ENCODE measurements at places on chromosomes 6 and 20.

- no peak for DNase-seq
Measured at GRCh38 chr6:145139895-145140294, 595.4 kb downstream of the EPM2A start.

GRCh38 chr6:36319436-36319762, 17.3 kb downstream of the BNIP5 start:
- no peak for DNase-seq

GRCh38 chr6:144681334-144681733, 396.2 kb downstream of the UTRN start:
- DNase-seq, result no peak

- DNase-seq, result no peak
Measured at GRCh38 chr6:167407239-167408064, 82.6 kb downstream of the TTLL2 start.

- no peak for DNase-seq
Measured at GRCh38 chr6:38498805-38499445, 140.8 kb downstream of the BTBD9 start.

- peak; percentile 39 for DNase-seq
Measured at GRCh38 chr6:41706876-41707564, 28.4 kb downstream of the TFEB start.

GRCh38 chr6:99434702-99435530, 9.8 kb upstream of the PNISR start:
- no peak for DNase-seq

DNA sequence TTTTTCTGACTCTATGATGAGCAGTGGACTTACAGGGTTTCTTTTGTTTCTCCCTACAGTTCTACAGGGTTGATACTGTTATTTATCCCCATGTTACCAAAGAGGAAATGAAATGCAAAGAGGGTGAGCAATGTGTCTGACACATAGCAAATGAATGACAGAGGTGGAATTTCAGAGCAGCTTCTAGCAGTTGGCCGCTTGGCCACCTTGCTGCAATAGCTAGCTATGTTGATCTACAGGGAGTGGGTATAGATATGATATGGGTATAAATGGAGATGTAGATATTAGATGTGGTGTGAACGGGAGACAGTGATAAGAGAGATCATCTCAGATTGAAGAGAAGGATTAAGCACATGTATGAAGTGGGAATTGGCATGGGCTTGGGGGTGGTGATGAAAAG, 10.9 kb upstream of the SLC22A3 start:
- DNase-seq, result no peak

DNA sequence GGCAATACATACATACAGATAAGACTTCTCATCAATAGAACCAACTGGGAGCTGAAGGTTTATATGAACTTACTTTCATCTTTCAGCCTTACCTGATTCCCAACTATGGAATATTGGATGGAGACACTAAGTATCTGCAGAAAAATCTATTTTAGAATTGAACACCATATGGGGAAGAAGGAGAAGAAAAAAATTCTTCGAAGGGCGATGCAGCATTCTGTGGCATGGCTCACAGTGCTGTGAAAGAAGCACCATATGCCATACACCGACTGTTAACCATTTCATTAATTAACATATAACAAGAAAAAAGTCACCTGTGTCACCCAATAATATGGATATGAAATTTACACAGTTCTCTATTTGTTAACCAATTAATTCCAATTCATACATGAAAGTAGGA, 1374.4 kb upstream of the MAP3K7 start:
- DNase-seq, result no peak

- DNase-seq, result no peak
Measured at GRCh38 chr6:14082771-14083170, 34.8 kb upstream of the CD83 start.

DNA sequence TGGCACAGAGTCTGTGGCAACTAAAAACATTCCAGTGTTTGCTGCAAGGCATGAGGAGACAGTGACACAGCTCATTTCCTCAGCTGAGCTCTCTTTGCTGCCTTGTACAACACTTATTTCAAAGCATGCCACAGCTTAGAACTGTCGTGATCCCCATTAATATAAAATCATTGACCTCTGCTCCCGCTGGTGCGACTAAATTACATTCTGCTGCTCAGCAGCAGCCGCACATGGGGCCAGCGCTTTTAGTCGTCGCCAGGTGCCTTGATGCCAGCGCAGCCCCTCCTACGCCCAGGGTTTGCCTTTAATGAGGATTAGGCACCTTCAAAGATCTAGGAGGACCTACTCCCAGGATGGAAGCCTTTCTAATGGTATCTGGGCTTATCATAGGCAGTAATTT, 717.9 kb upstream of the POU3F2 start:
- no peak for DNase-seq

- DNase-seq, result no peak
Measured at GRCh38 chr6:151118461-151119123, 121.2 kb upstream of the AKAP12 start.

- DNase-seq, result no peak
Measured at GRCh38 chr20:25276533-25277050, 28.7 kb downstream of the PYGB start.

- DNase-seq, result no peak
Measured at GRCh38 chr6:137320271-137320670, 101.1 kb upstream of the IFNGR1 start.

- DNase-seq, result no peak
Measured at GRCh38 chr20:11231742-11232648, 558.2 kb upstream of the JAG1 start.

- no peak for DNase-seq
Measured at GRCh38 chr6:12371641-12372146, 81.5 kb downstream of the EDN1 start.

- DNase-seq, result no peak
Measured at GRCh38 chr20:20608041-20608440, 104.4 kb downstream of the RALGAPA2 start.

DNA sequence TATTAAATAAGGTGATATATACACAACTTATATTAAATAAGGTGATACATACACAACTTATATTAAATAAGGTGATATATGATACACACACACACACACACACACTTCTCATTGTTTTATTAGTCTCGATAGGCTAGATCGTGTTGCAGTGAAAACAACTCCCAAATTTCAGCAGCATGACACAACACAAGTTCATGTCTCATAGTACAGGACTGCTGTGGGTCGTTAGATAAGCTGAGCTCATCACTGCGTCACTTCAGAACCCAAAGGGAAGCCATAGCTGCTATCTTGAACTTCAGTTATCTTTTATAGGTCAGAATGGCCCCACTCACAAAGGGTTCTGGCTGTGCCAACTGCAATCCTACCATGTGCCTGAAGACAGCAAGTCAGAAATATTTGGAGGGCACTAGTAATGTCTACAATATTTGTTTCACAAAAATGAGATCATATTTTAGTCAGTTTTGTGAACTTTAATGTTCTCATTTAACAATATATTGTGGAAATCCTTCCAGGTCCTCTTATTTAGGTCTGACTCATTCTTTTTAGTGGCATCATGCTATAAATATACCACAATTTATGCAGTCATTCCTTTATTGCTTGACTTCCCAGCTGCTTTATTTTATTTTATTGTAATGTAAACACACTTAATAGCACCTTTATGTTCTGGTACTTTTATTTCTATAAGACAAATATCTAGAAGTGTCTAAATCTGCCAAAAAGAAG, 290.2 kb downstream of the PHACTR1 start:
- no peak for DNase-seq

DNA sequence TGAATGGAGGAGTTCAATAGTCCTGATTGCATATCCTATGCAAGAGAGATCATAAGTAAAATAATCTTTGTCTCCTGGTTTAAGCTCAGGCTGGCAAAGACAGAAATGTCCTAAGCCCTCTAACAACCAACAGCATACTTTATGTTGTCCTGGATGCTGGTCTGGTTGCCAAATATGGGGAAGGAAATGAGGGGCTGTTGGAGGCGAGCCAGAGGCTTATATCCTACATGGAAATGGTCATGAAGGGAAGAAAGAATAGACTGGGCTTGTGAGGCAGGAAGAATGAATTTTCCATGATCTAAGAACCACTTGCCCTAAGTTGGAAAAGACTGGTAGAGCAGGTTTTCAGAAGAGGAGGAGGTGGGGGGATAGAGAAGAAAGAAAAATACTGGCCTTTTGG, 237.1 kb downstream of the SMOC2 start:
- DNase-seq, result no peak

DNA sequence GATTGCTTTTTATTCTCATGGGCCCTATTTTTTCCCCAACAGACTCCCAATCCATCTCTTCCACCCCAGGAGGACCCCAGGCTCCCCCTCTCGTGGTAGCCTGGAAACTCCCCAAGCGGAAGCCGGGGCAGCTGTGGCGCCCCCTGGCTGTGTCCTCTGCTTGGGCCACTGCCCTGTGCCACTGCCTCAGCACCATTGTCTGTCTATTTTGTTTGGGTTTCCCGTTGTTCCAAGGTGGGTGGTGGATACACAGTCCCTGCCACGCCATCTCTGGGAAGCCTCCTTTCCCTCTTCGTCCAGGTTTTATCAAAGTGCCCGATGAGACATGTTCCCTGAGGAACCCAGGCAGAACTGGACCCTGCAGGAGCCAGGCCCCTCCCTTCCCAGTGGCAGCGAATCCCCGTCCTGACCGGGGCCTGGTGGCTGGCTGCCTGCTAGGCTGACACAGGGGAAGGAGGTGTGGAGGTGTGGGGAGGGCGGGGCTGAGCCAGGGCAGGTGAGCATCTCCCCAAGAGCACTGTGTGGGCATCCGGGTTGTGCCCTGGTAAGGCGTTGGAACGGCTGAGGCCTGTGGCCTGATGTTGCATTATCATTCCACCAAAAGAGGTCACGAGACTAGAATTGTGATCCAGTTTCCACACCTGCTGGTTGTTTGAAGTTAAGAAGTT, 228.2 kb downstream of the CDH4 start:
- DNase-seq, result no peak

Measured in stimulated activated naive B cell treated with anti-CD40 and anti-IgM and Interleukin-4, amounts not matched to agents 10 μg/mL and 1 μg/mL and 100 μg/mL, for 72 hours (primary cell).